ENCODE measurements at places on chromosomes 16 and 17.
A peak's percentile ranks its signal among the peaks of the same experiment; 100 is the strongest.

- no peak for DNase-seq
Measured at GRCh38 chr17:48726114-48726915, 2.2 kb downstream of the HOXB13 start.

DNA sequence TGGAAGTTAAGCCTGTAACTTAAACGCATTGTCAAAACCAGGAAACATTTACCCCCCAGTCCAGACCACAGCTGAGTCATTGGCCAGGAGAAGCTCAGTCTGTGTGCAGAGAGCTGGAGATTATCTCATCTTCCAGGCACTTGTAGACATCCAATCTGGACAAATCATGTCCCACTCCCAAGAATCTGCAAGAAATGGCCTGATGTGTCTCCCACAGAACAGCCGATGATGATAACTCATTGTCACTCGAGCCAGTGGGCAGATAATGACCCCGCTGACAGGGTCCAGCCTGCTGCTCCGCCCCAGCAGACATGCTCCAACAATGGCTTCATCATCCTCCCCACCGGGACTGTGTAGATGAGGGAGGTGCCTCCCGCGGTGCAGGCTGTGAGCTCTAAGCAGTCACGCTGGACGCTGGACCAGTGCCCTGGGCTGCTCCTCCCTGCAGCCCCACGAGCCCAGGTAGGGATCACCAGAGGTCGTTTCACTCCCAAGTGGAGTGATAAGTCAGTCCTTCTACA, 322.5 kb downstream of the C16orf95 start:
- no peak for DNase-seq

GRCh38 chr17:49798738-49799137, 10.3 kb downstream of the KAT7 start:
- DNase-seq: no peak

GRCh38 chr17:66397486-66397885, 95.1 kb downstream of the PRKCA start:
- no peak for DNase-seq

DNA sequence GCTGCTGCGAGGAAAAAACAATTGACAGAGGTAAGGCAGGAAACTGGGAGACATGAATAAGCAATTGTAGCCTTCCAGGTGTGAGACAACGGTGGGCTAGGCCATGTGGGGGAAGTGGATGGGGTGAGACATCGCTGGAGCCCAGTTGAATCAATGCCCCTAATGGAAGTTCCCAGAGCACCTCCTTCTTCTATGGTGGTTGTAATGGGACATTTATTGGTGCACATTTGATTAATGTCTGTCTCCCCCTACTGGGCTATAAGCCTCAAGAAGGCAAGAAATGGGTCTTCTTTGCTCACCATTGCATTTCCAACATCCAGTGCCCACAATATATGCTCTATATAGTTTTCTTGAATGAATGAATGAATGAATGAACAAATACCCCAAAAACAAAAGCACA, 22.7 kb upstream of the CD300E start:
- peak; percentile 19 for DNase-seq

- no peak for DNase-seq
Measured at GRCh38 chr16:3152991-3153368, 18.2 kb downstream of the ZNF213 start.

GRCh38 chr17:77003699-77004098, 135.5 kb downstream of the MGAT5B start:
- DNase-seq: no peak

GRCh38 chr16:68247400-68247799, 2.2 kb downstream of the PLA2G15 start:
- DNase-seq: no peak

DNA sequence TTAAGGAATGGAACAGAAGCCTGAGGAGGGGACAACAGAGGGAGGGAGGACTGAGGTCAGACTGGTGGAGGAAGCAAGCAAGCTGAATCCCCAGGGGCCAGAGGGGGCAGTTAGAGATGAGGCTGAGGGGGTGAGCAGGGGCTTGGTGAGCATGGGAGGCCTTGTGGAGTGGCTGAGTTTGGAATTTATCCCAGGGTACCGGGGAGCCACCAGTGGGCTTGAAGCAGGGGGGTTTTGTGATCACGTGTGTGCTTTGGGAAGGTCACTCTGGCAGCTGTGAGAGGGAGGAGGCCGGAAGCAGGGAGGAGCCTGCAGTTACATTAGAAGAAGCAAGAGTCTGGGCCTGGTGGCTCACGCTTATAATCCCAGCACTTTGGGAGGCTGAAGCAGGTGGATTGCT, 9.8 kb upstream of the CTCF start:
- no peak for DNase-seq

DNA sequence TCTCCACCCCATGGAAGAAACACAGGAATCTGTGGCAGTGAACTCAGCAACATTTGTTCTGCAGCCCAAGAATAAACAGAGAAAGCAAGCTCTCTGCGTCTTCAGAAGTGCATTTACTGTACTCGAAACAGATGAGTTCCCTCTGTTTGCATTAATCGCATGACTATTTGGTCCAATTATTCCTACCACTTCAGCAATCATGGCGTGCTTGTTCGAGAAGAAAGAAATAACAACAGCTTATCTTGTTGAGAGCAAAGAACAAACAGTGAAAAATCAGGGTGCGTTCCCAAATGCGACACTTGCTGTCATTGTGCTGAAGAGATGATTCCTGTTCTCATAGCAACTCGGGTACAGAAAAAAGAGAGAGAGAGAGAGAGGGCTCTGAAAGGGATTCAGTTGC, 445.3 kb upstream of the MAF start:
- no peak for DNase-seq

GRCh38 chr17:77045441-77046041, 95.2 kb upstream of the SEC14L1 start:
- DNase-seq: no peak

DNA sequence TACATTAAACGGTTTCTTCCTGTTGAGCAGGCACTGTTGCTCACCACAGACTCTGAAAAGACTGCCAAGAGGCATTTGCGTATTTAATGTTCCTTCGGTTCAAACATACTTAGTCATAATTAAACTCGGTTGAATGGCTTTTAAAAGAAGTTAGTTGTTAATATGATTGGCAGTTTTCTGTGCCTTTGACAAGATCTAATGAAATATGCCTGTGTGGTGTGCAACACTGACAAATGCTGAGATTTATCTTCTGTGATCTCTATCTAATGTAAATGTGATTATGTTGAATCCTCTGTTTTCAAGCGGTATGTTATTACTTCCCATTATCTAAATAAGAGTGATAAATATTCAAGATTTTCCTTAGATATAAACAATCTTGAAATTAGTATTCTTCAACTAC, 1046.6 kb downstream of the CDH8 start:
- DNase-seq: no peak
